ENCODE measurements at places on chromosomes 5 and 9.

GRCh38 chr9:30197453-30197852 lies 2187.0 kb upstream of the ACO1 start:
- H3K36me3 ChIP-seq, result peaks cover 7% of the 10 kb centered on the region
- H3K4me3 ChIP-seq, result no peak overlapping the region
- no peak overlapping the region for H3K27ac ChIP-seq
- H3K4me1 ChIP-seq, result no peaks in the 10 kb centered on the region
- DNase-seq, result no peak

DNA sequence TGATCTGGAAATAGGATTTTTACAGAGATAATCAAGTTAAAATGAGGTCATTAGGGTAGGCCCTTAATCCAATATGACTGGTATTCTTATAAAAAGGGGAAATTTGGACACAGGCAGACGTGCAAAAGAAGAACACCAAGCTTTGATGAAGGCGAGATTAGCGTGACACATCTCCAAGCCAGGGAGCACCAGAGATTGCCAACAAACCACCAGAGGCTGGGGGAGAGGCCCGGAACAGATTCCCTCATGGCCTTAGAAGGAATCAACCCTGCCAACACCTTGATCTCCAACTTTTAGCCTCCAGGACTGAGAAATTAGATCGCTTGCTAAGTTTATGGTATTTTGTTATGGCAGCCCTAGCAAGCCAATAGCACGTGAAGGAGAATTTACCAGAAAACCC lies 10.8 kb upstream of the ARSI start:
- H3K4me1 ChIP-seq, result no peaks in the 10 kb centered on the region
- DNase-seq, result no peak
- no peak overlapping the region for H3K27ac ChIP-seq
- H3K36me3 ChIP-seq, result no peaks in the 10 kb centered on the region
- H3K4me3 ChIP-seq, result no peak overlapping the region
- H3K27me3 ChIP-seq, result peaks cover 3% of the 10 kb centered on the region

- H3K27ac ChIP-seq, result no peak overlapping the region
- no peaks in the 10 kb centered on the region for H3K27me3 ChIP-seq
- DNase-seq, result no peak
Observed at GRCh38 chr9:117046666-117047327, 359.7 kb downstream of the TRIM32 start.

DNA sequence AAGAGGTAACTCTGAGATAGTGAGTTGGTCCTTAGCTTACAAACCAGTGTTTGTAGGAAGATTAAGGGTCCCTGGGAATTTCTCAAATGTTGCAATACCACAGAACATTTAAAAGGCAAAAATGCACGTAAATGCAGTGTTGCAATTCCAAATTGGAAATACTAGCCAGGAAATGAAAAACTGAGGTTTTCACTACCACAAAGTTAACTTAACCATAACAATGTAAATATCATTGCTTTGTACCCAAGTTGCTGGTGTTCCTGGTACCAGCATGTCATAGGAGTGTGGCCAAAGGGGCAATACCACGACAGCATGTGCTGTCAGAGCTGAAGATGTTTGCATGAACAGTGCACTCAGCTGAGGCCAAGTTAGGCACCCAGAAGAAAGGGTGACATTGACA lies 382.9 kb downstream of the GLIS3 start:
- no peak for DNase-seq
- H3K27me3 ChIP-seq, result no peaks in the 10 kb centered on the region
- no peak overlapping the region for H3K27ac ChIP-seq
- no peaks in the 10 kb centered on the region for H3K36me3 ChIP-seq

GRCh38 chr9:70263421-70263820 lies 4.6 kb downstream of the SMC5 start:
- no peak for DNase-seq
- no peak overlapping the region for H3K27ac ChIP-seq
- peaks cover 9% of the 10 kb centered on the region for H3K27me3 ChIP-seq

- H3K27ac ChIP-seq, result no peak overlapping the region
- no peaks in the 10 kb centered on the region for H3K4me1 ChIP-seq
- DNase-seq, result no peak
- no peaks in the 10 kb centered on the region for H3K27me3 ChIP-seq
- H3K36me3 ChIP-seq, result no peaks in the 10 kb centered on the region
Observed at GRCh38 chr9:109870365-109870764, 90.4 kb downstream of the PALM2AKAP2 start.

DNA sequence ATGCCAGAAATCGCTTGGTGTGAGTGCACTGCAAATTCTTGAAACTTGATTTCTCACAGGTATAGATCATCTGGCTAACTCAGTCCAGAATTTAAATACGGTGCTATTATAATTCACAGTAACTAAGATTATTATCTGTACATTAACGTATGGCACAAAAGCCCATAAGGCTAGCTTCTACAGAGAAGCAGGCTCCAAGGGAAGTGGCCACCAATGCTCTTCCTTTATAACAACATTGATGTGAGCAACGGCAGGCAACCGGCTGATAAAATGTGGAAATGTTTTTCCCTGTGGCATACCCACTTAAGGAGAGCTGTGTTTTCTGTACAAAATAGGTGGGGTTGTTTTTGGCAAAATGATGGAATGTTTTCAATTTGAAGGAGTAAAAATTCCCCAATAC lies 35.7 kb downstream of the SEMA4D start:
- peaks cover 6% of the 10 kb centered on the region for H3K27me3 ChIP-seq
- H3K27ac ChIP-seq, result no peak overlapping the region
- no peak overlapping the region for H3K4me3 ChIP-seq
- DNase-seq, result no peak

DNA sequence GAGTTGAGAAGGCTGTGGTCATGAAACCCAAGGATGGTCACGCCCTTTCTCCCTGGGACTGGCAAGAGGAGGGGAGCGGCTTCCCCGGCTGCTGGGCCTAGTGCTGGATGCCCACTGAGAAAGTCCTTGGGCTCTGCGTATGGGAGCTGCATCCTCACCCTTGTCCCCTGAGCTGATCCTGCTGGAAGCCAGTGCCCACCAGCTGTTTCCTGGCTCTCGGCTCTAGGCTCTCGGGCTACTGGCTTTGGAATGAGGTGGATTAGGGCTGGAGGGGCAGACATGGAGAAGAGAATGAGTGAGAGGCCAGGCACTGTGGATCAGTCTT lies 149.3 kb upstream of the PPP1R26 start:
- no peak for DNase-seq
- H3K27ac ChIP-seq, result no peak overlapping the region
- H3K27me3 ChIP-seq, result peaks cover 3% of the 10 kb centered on the region

DNA sequence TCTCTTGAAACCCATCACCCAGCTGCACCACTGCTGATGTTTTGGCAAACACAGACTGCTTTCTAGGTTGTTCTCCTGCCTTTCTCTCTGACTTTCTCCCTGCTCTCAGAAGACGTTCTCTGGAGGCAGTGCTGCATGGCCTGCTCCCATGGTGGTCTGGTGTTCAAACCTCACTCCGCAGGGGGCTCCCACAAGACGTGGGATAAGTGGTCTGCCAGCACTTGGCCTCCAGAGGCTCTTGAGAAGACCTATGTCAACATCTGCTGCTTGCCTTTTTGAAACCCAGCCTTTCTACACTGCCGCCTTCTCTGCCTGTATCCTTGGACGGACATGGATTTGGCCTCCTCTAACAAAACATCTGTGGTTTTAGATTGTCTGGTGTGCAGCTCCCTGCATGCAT lies 16.6 kb downstream of the USP20 start:
- H3K4me1 ChIP-seq, result peaks cover 9% of the 10 kb centered on the region
- H3K36me3 ChIP-seq, result peaks cover 27% of the 10 kb centered on the region
- no peak overlapping the region for H3K27ac ChIP-seq
- DNase-seq, result no peak
- H3K27me3 ChIP-seq, result peaks cover 2% of the 10 kb centered on the region

DNA sequence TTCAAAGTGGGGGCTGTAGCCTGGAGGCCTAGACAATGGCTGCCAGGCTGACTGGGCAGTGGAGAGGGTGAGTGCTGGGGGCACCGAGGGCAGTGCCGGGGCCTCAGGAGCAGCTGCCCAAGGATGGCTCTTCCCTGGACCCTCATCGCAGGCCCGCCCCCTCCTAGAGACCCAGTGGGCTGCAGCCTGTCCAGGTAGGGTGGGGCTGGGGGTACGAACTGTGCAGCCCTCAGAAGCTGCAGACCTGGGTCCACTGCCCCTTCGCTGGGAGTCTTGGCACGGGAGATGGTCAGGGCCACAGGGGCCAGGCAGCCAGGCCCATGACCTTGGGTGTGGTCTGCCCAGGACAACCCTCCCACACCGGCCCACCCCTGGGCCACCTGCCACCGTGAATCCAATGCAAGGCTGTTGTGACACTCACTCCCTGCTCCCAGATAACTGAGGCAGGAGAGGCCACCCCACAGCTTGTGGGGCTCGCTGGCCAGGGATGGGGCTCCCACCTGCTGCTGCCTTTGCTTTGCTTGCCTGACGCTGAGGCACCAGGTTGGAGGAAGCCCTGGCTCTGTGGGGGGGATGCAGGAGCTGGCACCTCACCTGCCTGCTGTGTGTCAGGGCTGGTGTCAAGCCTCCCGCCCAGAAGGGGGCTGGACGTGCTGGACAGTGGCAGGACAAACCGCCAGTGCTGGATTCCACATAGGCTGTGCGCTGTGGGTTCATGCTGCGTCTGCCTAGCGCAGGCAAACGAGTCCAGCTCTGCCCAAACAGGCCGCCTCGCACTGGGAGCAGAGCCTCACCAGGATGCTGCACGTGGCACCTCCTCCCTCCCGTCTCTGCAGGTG lies 23.1 kb upstream of the SLC9A3 start:
- no peak overlapping the region for H3K4me3 ChIP-seq
- H3K27ac ChIP-seq, result no peak overlapping the region
- H3K36me3 ChIP-seq, result no peaks in the 10 kb centered on the region
- H3K4me1 ChIP-seq, result no peaks in the 10 kb centered on the region

DNA sequence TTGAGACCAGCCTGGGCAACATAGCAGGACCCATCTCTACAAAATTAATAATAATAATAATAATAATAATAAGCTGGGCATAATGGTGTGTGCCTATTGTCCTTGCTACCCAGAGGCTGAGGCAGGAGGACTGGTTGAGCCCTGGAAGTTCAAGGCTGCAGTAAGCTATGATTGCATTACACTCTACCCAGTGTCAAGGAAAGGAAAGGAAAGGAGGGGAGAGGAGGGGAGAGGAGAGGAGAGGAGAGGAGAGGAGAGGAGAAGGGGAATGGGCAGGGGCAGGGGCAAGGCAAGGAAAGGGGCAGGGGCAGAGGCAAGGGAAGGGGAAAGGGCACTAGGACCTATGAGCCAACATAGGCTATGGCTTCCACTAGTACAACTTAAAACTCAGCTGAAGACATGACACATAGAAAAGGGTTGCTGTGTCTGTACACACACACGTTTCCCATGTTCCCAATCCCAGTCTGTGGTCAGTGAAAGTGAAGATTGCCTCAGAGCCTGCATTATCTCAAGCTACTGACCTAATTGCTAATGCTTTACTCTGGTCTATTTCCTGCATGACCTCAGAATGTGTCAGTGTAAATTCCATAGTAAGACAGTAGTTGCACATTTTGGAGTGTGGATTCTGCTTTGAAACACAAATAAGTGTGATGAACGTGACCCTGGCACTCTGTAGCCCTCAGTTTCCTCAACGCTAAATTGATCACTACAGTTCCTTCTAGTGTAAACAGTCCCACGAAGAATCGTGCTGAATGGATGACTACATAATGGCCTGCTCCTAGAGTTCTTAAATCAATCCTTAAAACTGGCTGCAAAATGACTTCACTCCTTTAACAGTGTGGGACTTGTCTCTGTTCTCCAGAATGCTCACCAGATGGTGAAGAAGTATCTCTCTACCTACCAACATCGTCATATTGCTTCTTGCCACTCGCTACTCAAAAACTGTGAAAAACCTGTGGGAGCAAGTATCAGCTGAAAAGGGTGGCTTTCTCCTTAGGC lies 497.0 kb downstream of the RAB3C start:
- no peak overlapping the region for H3K4me3 ChIP-seq
- H3K27ac ChIP-seq, result no peak overlapping the region
- no peaks in the 10 kb centered on the region for H3K27me3 ChIP-seq
- DNase-seq, result no peak

DNA sequence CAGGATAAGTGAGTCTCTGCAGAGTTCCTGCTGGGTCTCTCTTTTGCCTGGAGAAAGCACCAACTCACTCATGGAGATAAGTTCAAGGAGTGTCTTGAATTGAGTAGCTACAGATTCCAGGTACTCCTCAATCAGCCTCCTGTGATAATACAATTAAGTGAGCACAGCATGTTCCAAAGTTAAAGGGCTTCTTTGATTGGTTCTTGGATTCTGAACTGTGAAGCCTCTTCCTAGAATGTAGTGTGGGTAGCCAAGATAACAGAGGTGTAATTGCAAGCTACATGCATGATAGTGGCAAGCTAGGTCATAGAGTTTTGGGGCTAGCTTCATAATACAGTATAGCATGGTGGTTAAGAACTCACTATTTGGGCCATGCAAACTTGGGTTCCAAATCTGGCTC lies 23.2 kb upstream of the CARNMT1 start:
- no peaks in the 10 kb centered on the region for H3K4me1 ChIP-seq
- no peak overlapping the region for H3K27ac ChIP-seq
- no peak for DNase-seq
- H3K27me3 ChIP-seq, result no peaks in the 10 kb centered on the region
- H3K4me3 ChIP-seq, result no peak overlapping the region

- no peak for DNase-seq
- H3K27me3 ChIP-seq, result no peaks in the 10 kb centered on the region
- no peak overlapping the region for H3K27ac ChIP-seq
- H3K4me3 ChIP-seq, result no peak overlapping the region
- no peaks in the 10 kb centered on the region for H3K4me1 ChIP-seq
- H3K36me3 ChIP-seq, result no peaks in the 10 kb centered on the region
Observed at GRCh38 chr5:50843091-50843490, 176.7 kb downstream of the PARP8 start.

DNA sequence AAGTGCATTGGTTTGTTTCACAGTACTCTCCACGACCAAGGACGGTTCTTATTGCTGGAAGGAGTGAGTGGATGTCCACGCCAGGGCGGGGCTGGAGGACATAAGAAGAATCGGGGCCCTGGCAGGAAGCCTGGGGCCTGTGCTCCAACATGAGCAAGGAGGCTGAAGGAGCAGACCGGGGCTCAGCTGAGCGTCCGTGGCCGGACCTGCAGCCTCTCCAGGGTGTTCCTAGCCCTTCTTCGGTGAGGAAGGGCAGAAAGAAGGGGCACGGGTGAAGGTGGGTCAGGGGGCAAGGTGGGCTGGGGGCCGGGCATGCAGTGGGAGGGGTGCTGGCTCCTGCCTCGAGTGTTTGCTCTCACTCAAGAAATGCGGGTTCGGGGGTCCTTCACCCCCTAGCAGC lies 18.1 kb downstream of the FAM78A start:
- H3K27me3 ChIP-seq, result peaks cover 7% of the 10 kb centered on the region
- no peak overlapping the region for H3K4me3 ChIP-seq
- no peak for DNase-seq
- peaks cover 20% of the 10 kb centered on the region for H3K4me1 ChIP-seq

DNA sequence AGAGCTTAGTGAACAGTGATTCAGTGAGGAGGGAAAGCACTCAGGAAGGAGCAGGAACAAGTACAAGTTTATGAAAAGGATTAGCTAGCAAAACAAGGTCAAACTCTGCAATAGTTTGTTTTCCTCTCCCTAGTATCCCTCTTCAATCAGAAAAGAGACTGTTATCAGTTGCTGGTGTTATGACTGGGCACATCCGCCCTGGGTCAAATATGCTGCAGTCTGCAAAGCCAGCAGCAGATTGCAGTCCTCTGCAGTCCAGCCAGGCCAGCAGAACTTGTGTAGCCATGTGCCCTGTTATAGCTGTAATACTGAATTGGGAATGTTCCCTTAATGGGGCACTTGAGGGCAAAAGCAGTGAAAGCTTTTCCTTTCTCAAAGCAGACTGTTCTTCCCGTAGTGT lies 12.0 kb downstream of the PCDHAC2 start:
- no peak overlapping the region for H3K4me3 ChIP-seq
- H3K36me3 ChIP-seq, result no peaks in the 10 kb centered on the region
- no peak for DNase-seq
- peaks cover 1% of the 10 kb centered on the region for H3K27me3 ChIP-seq
- H3K27ac ChIP-seq, result no peak overlapping the region

Data from endothelial cell (in vitro differentiated cells).